ENCODE measurements at places on chromosomes 7 and 10. TPM values are rescaled to one million over a fixed set of nuclear protein-coding genes. Genes with fewer than 3 reads are reported as not detected.

DNA sequence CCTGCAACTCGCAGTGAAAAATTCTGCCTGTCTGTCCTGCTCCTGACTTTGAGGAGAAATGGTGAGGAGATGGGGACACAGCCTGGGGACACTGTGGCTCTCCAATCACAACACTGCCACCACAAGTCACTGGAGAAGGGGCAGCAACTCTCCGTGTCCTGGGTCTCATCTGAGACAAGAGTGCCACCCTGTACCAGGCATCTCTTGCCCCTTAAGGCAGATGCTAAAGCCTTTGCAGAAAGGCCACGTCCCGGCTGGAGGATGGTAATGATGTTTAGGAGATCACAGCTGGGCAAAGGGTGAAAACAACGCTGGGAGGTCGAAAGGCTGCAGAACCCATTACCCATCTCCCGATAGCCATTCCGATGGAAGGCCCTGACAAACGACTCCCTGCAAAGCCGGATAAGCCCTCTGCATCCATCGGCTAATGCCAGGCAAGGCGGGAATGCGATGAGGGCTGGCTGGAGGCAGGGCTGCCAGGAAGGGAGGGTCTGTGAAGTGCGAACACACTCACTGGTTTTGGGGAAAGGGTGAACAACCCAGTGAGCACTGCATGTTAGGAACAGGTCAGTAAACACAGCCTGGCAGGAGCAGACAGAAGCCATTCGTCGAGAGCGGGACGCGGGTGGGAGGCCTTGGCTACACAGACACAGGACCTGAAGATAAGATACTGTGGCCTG lies 190.8 kb downstream of the ADARB2 start:
- no peaks in the 10 kb centered on the region for H3K36me3 ChIP-seq
- no peaks in the 10 kb centered on the region for H3K4me1 ChIP-seq
- H3K27ac ChIP-seq = no peak overlapping the region
- H3K4me3 ChIP-seq = no peak overlapping the region

DNA sequence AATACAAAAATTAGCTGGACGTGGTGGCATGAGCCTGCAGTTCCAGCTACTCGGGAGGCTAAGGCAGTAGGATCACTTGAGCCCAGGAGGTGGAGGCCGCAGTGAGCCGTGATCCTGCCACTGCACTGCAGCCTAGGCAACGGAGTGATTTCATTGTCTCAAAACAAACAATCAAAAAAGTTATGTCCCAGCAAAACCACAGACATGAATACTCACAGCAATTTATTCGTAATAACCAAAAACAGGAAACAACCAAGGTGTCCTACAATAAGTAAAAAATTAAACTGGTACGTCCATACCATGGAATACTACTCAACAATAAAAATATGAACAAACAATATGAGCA lies 11.6 kb upstream of the CYTH3 start:
- no peak overlapping the region for H3K27ac ChIP-seq
- no peaks in the 10 kb centered on the region for H3K36me3 ChIP-seq
- peaks cover 10% of the 10 kb centered on the region for H3K4me1 ChIP-seq
- DNase-seq = no peak
- no peaks in the 10 kb centered on the region for H3K27me3 ChIP-seq

GRCh38 chr10:28320090-28320489 lies 17.2 kb upstream of the MPP7 start:
- no peak overlapping the region for H3K4me3 ChIP-seq
- H3K27me3 ChIP-seq = peaks cover 9% of the 10 kb centered on the region
- no peak for DNase-seq
- no peak overlapping the region for H3K27ac ChIP-seq
- no peaks in the 10 kb centered on the region for H3K36me3 ChIP-seq

DNA sequence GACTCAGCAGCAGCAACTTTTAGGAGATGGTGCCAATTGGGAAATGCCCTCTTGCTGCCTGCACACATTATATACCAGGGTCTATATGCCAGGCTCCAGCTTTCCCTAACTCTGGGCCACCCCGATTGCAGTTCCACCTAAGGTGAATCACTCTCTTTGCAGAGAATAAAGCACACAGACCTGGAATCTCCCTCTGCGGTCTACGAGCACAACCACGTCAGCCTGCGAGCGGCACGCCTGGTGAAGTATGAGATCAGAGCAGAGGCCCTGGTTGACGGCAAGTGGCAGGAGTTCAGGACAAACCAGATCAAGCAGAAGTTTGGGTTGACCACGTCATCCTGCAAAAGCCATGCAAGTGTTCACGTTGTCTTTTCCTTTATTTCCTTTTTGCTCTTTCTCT lies 38.2 kb upstream of the PLEKHA1 start:
- no peak for DNase-seq
- H3K27ac ChIP-seq = no peak overlapping the region
- H3K27me3 ChIP-seq = no peaks in the 10 kb centered on the region
- no peaks in the 10 kb centered on the region for H3K36me3 ChIP-seq
- no peak overlapping the region for H3K4me3 ChIP-seq

- no peaks in the 10 kb centered on the region for H3K36me3 ChIP-seq
- no peak overlapping the region for H3K4me3 ChIP-seq
- peaks cover 5% of the 10 kb centered on the region for H3K27me3 ChIP-seq
- no peaks in the 10 kb centered on the region for H3K4me1 ChIP-seq
Measured at GRCh38 chr10:90925079-90926029, 4.5 kb upstream of the ANKRD1 start.

- H3K36me3 ChIP-seq = no peaks in the 10 kb centered on the region
- no peak overlapping the region for H3K4me3 ChIP-seq
- DNase-seq = no peak
Measured at GRCh38 chr7:51589111-51589510, 272.5 kb upstream of the COBL start.

DNA sequence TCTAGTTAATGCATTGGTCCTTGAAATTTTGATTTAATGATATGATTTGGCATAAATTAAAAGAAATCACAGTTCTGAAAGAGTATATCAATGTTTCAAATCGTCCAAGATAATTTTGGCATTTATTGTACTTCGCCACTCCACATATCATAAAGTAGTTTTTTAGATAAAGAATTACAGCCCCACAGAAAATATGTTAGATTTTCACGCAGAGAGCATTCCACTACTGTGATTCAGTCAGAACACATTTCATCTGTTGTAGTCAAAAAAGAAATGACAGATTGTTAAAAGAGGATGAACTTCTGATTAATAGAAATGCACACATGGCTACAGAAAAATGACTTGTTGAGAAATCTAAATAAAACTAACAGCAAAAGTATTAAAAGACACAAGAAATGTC lies 1063.5 kb upstream of the LRRN3 start:
- H3K27me3 ChIP-seq = no peaks in the 10 kb centered on the region
- H3K36me3 ChIP-seq = no peaks in the 10 kb centered on the region
- H3K27ac ChIP-seq = no peak overlapping the region
- H3K4me3 ChIP-seq = no peak overlapping the region

DNA sequence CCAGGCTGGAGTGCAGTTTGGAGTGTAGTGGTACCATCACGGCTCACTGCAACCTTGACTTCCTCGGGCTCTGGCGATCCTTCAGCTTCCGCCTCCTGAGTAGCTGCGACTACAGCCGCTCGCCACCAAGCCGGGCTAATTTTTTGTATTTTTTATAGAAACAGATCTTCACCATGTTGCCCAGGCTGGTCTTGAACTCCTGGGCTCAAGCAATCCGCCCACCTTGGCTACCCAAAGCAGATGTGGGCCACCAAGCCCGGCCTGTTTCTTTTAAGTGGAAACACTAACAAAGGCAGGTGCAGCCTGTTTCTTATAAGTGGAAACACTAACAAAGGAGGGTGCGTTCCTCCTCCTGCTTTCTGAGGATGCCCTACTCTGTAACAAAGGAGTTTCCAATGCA lies 18.2 kb downstream of the PRF1 start:
- H3K27me3 ChIP-seq = no peaks in the 10 kb centered on the region
- no peak for DNase-seq
- no peak overlapping the region for H3K27ac ChIP-seq

- DNase-seq = peak; percentile 86
- H3K4me1 ChIP-seq = peaks cover 46% of the 10 kb centered on the region
- no peaks in the 10 kb centered on the region for H3K27me3 ChIP-seq
- peak overlapping the region; percentile 38 for H3K4me3 ChIP-seq
- peaks cover 30% of the 10 kb centered on the region for H3K36me3 ChIP-seq
- H3K27ac ChIP-seq = peak overlapping the region; percentile 67
Measured at GRCh38 chr10:101829561-101830315, 11.5 kb upstream of the OGA start.

GRCh38 chr10:12351447-12351846 lies 2.1 kb downstream of the CAMK1D start:
- H3K27ac ChIP-seq = no peak overlapping the region
- H3K4me1 ChIP-seq = no peaks in the 10 kb centered on the region
- H3K27me3 ChIP-seq = peaks cover 42% of the 10 kb centered on the region
- H3K36me3 ChIP-seq = no peaks in the 10 kb centered on the region
- no peak for DNase-seq

- DNase-seq = no peak
- no peak overlapping the region for H3K27ac ChIP-seq
- no peaks in the 10 kb centered on the region for H3K36me3 ChIP-seq
- no peaks in the 10 kb centered on the region for H3K4me1 ChIP-seq
Measured at GRCh38 chr10:25666276-25666675, 267.8 kb upstream of the MYO3A start.

The NACAD gene
- total RNA-seq = 0.02 TPM

The JCAD gene
- total RNA-seq = not detected

The TAS2R5 gene
- 1.1 TPM for total RNA-seq

The ZNF804B gene
- 0.07 TPM for total RNA-seq

The SPACDR gene
- 1.2 TPM for total RNA-seq

The CYP2C8 gene
- 0.49 TPM for total RNA-seq

The NUDT1 gene
- 39.3 TPM for total RNA-seq

The CRHR2 gene
- total RNA-seq = not detected

The ARHGEF35 gene
- 0.22 TPM for total RNA-seq

The APBB1IP gene
- total RNA-seq = 0.22 TPM
